Activated CD4-positive, alpha-beta T cell treated with anti-CD3 and anti-CD28 coated beads for 48 hours (primary cell): ENCODE measurements at places on chromosomes 3 and 15.
A peak's percentile ranks its signal among the peaks of the same experiment; 100 is the strongest.

- DNase-seq = no peak
Observed at GRCh38 chr15:57606816-57607215, 15.1 kb downstream of the MYZAP start.

GRCh38 chr3:152922554-152922953 lies 87.6 kb downstream of the P2RY1 start:
- no peak for DNase-seq

DNA sequence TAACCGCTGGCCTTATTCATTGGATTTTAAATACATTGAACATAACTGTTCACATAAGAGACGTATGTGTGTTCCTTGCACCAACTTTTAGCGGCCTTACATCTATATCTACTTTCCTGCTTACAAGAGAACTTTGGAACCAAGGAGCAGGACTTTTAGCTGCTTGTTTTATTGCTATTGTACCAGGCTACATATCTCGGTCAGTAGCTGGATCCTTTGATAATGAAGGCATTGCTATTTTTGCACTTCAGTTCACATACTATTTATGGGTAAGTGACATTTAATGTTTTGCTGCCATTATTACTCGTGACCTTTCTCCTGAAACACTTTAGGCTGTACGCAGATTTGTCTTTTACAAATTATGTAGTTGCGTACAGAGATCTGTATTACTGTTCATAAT lies 47.1 kb downstream of the STT3B start:
- DNase-seq = no peak

DNA sequence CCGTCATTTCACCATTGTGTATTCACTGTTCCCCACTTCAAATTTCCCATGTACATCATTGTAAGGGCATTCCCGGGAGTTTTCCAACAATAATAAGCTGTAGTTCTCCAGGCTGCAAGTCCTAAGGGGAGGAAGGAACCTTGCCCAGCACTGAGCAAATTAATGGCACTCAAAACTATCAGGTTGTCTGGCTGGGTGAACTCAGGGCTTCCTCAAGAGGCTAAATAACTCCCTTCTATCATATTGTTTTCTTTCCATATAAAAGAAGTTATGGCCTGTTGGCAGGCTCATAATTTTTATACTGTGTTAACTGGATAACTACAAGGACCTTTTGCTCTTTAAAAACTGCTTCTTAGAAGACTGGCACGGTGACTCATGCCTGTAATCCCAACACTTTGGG lies 71.4 kb downstream of the SEMA6D start:
- DNase-seq = no peak

DNA sequence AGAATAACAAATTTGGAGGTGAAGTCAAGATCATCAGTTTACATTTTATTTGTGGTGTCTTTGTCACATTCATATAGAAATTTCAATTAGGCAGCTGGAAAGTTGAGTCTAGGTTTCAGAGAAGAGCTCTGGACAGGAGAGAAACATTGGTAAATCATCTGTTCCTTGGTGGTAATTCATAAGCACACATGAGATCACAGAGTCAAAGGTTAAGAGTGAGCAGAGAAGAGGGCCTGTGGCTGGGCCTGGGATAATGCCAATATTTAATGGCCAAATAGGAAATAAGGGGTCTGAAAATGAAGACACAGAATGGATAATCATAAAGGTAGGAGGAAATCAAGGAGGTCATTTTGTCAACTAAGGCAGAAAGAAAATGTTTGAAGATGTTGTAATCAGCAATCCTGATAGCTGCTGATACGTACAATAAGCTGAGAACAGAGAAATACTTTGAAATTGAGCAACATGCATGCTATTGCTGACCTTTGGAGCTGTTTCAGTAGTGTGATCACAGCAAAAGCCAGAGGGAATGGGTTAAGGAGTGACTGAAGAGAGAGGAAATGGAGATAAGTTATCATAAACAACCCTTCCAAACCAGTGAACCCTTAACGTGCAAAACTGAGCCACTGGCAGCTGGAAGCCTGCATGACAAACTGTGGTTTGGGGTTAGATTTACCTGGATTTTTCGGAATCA lies 692.8 kb downstream of the AGBL1 start:
- DNase-seq = no peak

GRCh38 chr15:92521624-92522008 lies 127.9 kb downstream of the ST8SIA2 start:
- peak; percentile 70 for DNase-seq

DNA sequence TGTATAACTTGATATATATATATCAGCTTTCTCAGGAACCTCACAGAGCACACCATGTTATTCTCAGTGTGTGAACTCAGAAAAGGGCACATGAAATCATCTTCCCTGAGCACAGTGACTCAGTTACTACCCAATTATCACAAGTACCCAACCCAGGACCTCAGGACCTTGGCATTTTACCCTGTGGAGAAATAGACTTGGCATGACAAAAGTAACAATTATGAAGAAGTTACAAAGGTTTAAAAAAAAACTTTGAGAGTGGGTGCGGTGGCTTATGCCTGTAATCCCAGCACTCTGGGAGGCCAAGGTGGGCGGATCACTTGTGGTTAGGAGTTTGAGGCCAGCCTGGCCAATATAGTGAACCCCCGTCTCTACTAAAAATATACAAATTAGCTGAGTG lies 52.4 kb downstream of the ONECUT1 start:
- DNase-seq = no peak

GRCh38 chr3:139533781-139534454 lies 5.6 kb downstream of the RBP1 start:
- DNase-seq = no peak

DNA sequence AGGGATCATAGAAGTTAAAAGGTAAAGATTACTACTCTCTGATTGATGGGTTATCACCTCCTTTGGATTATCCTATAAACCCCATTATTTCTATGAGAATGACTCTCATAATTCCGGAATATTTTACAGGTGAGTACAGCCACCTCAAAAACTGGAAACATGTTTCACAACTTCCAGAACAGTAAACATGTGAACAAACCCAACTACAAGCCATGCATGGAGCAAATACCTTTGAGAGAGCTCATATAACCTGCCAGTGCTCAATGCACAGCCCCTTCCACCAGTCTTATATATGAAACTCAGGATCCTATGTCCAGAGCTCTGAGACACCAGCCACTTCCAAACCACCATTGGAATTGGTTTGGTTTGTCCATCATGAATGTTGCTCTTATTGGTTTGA lies 208.0 kb downstream of the MECOM start:
- DNase-seq = no peak

GRCh38 chr15:98827217-98827616 lies 178.9 kb downstream of the IGF1R start:
- DNase-seq = no peak

GRCh38 chr15:43776101-43776717 lies 557 bp downstream of the ELL3 start:
- peak; percentile 39 for DNase-seq

DNA sequence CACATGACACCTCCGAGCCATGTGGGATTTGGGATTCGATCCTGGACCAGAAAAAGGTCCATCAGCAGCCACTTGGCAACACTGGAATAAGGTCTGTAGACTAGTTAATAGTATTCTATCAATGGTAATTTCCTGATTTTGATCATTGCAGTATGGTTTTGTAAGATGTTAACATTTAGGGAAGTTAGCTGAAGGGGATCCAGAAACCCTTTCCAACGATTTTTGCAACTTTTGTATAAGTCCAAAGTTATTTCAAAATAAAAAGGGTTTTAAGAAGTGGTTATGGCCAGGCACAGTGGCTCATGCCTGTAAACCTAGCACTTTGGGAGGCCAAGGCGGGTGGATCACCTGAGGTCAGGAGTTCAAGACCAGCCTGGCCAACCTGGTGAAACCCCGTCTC lies 10.2 kb downstream of the BDH1 start:
- DNase-seq = no peak

DNA sequence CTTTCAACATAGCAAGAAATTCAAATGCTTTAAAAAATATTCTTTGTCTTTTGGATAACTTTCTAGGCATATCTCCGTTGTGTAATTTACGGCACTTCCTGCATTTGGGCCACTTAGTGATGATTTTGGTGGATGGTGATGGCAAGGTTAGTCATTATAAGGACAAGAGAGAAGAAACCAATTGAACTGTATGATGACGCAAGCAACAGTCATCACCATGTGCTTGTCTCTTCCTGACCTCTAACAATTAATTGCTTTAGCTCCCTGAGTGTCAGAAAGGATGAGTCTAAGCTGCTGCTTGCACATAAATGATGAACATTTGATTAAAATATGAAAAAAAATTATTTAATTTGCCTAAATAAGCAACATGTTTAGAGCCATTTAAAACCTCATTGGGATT lies 11.3 kb upstream of the P2RY12 start:
- no peak for DNase-seq

DNA sequence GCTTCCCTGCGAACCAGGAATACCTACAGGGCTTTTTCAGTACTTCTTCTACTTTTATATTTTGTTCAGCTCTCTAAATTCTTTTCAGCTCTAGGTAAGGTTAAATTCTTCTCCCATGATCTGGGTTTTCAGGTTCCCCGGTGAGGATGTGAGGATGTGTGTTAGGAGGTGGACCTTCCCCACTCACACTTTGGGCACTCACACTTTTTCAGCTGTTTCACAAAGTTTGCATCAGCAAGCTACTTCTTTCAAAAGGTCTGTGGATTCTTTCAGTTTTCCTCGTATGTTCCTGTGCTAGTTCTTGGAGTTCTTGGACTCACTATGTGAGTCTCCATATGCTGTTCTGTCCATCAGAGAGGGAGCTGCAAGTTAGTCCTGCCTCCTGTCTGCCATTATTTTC lies 13.9 kb upstream of the OR5K2 start:
- no peak for DNase-seq

GRCh38 chr3:115111632-115112031 lies 35.5 kb downstream of the ZBTB20 start:
- DNase-seq = no peak

- DNase-seq = no peak
Observed at GRCh38 chr3:32946973-32947788, 4.3 kb upstream of the CCR4 start.

- peak; percentile 50 for DNase-seq
Observed at GRCh38 chr3:170007031-170007663, 30.6 kb upstream of the GPR160 start.

DNA sequence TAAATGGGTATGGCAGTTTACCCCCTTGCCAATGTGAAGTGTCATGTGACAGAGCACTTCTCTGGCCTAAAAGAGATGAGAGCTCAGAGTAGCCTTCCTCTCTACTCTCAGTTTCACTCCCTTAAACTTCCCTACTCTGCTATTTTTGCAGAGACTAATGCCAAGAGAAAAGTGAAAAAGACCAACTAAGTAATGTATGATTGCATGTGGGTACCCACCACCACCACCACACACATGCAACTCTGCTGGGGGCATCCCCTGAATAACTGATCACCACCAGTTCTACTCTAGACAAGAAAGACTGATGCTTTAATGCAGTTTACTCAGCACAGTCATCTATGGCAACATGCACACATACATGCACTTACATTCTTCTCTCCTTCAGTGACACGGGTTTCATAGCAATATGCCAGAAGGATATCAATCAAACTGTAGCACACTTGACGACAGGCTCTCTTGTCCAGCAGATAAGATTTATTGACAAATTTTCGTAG lies 31.3 kb downstream of the SHQ1 start:
- DNase-seq = peak; percentile 11

GRCh38 chr15:28969511-28970085 lies 83.8 kb downstream of the APBA2 start:
- no peak for DNase-seq

DNA sequence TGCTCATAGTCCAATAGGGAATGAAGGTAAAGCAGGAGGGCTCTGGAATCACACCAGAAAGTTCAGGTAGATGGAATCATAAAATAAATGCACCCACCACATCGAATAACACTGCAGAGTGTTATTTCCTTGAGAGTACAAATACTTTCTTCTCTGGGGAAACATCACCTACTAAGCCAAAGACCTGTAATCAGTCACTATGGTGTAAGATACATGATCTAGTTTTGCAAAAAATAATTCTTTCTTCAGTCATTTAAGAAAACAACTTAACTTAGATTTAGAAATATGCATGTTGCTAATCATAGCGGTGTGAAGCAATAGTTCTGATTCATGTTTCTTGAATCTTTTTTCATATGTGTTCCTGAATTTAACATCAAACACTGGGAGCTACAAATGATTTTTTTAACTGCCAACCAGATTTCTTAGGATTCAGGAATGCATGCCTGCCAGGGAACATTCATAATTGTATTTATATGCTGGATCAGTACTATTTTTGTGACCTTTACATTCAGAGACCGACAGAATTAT lies 40.2 kb upstream of the MEIS2 start:
- DNase-seq = no peak

- DNase-seq = peak; percentile 18
Observed at GRCh38 chr3:160006282-160007163, 17.9 kb downstream of the IL12A start.

DNA sequence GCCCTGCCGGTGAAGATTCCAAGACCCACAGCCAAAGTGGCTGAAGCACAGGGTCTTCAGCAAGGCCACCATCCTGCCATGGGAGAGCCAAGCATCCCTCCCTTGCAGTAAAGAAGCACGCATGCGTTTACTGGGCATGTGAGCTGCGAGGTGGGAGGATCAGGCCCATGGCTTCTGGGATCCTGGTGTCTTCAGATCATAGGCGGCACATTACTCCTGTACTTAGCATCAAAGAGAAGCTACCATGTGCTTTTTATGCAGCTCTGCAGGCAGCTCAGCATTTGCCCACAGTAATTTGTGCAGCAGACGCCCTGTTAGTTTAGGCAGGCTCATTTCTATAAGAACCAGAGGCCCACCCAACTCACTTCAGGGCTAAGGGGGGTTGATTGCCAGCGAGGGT lies 45.7 kb downstream of the IDH2 start:
- DNase-seq = no peak

GRCh38 chr3:138938056-138938876 lies 8.7 kb downstream of the FOXL2 start:
- no peak for DNase-seq

GRCh38 chr15:61661791-61662190 lies 398.5 kb downstream of the VPS13C start:
- no peak for DNase-seq
